Hematopoietic multipotent progenitor cell (in vitro differentiated cells): ENCODE measurements at places on chromosomes 4 and X. TPM values are rescaled to one million over a fixed set of nuclear protein-coding genes. Genes with fewer than 3 reads are reported as not detected.

GRCh38 chrX:38363046-38363445 lies 10.6 kb downstream of the OTC start:
- DNase-seq: no peak

GRCh38 chr4:2940267-2941137 lies 22.7 kb downstream of the NOP14 start:
- DNase-seq: no peak

GRCh38 chr4:146833530-146833929 lies 112.1 kb downstream of the TTC29 start:
- no peak for DNase-seq

Gene ITM2A
- 75.7 TPM for total RNA-seq

- no peak for DNase-seq
Measured at GRCh38 chrX:153921511-153922446, 4.3 kb downstream of the ARHGAP4 start.

Gene PLAC8
- total RNA-seq: 205 TPM

Gene SLITRK4
- 1.1 TPM for total RNA-seq

Gene WAS
- 52.0 TPM for total RNA-seq

Gene PDGFC
- 16.4 TPM for total RNA-seq

Gene IL3RA
- 23.4 TPM for total RNA-seq

Gene ADH1A
- total RNA-seq: not detected

GRCh38 chr4:73704314-73705055 lies 35.9 kb upstream of the CXCL8 start:
- no peak for DNase-seq
